ENCODE measurements at places on chromosomes 7 and 10. TPM values are rescaled to one million over a fixed set of nuclear protein-coding genes. Genes with fewer than 3 reads are reported as not detected.

ANXA8 gene
- 29.5 TPM for total RNA-seq

WEE2 gene
- total RNA-seq: not detected

PROSER2 gene
- 26.6 TPM for total RNA-seq

SUFU gene
- total RNA-seq: 8.2 TPM

NCF1 gene
- not detected for total RNA-seq

CD36 gene
- 0.19 TPM for total RNA-seq

ZNF518A gene
- total RNA-seq: 6.4 TPM

SYT15 gene
- 3.8 TPM for total RNA-seq

TNPO3 gene
- total RNA-seq: 42.1 TPM

WDR86 gene
- total RNA-seq: not detected

LBX1 gene
- not detected for total RNA-seq

MORN4 gene
- total RNA-seq: 8.7 TPM

PAPOLB gene
- not detected for total RNA-seq

Data from A549 treated with ZK216348 at 1 μM for 4 hours (cell line).